ENCODE measurements at places on chromosomes 6 and 20.

- no peak for DNase-seq
Measured at GRCh38 chr20:3434232-3434631, 26.8 kb upstream of the DNAAF9 start.

- no peak for DNase-seq
Measured at GRCh38 chr20:18750735-18751134, 62.8 kb upstream of the SCP2D1 start.

GRCh38 chr6:144655376-144655775, 370.2 kb downstream of the UTRN start:
- DNase-seq: no peak

GRCh38 chr6:96656567-96656966, 93.6 kb downstream of the FHL5 start:
- DNase-seq: no peak

GRCh38 chr6:93786474-93787330, 367.3 kb upstream of the EPHA7 start:
- DNase-seq: peak; percentile 39

DNA sequence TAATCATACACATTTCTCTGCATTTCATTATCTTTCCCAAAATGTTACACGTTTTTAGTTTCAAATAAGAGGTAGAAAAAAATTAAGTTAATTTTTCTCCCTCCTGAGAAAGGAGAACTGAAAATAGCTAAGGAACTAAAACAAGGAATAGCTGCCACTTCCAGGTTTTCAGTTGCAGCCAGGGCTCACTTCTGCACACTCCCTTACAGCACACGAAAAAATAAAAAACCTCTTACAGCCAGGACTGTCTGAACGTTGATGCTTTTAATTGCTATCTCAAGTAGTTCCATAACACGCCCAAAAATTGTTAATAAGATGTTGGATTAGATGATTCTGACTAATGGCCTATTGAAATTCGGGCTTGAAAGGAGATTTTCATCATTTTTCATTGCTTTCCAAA, 153.7 kb upstream of the THBS2 start:
- no peak for DNase-seq

DNA sequence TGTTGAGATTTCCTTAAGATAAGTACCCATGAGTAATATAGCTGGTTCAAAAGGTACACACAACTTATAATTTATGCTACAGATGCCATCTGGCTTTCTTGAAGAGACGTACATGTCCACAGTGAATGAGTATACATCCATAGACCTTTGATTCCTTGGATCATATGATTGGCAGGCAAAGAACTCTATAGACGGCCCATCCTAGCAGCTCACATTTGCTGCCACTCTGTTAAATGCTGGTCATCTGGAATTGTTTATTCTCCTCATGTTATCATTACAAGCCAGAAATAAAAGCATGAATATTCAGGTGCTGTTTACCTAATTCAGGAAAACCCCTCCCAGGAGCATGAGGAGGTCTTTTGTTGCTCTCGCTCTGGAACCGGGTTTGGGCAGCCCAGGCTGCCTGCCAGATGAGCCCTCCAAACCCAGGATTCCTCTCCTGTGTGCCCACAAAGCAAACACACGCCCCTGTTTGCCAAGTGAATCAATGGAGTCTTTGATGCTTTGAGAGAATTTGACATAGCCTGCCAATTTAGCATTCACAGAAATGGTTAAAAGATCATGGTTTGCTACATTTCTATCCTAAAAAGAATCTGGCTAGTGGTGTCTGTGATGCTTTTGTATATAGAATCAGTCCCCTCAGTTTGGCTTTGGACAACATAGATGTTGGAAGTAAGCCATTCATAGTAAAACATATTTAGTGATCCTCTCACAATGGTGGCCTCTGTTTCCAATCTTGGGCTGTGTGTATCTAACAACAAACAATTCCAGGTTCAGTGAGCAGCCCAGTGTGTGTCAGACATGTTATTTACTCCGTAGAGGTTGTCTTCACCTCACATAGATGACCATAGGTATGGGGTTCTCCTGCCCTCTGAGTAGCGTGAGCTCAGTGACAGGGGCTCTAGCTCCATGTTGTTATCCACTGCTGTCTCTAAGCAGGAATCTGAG, 17.5 kb upstream of the PLCG1 start:
- DNase-seq: no peak

DNA sequence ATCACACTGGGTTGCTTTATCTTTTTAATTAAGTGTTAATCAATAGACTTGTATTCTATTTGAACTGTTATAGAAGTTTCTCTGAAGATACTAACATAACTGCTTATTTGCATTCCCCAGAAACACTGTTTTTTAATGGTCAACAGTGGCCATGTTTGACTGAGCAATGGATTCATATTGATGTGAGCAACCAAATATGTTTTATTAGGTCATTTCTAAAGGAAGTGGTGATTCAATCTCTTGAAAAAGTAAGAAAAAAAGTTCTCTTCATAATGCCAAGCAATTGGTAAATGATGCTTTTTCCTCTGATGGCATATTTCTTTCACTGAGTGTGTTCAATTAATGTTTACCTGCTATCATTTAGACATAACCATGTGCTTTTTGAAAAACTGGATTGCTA, 593.0 kb upstream of the CITED2 start:
- DNase-seq: no peak

DNA sequence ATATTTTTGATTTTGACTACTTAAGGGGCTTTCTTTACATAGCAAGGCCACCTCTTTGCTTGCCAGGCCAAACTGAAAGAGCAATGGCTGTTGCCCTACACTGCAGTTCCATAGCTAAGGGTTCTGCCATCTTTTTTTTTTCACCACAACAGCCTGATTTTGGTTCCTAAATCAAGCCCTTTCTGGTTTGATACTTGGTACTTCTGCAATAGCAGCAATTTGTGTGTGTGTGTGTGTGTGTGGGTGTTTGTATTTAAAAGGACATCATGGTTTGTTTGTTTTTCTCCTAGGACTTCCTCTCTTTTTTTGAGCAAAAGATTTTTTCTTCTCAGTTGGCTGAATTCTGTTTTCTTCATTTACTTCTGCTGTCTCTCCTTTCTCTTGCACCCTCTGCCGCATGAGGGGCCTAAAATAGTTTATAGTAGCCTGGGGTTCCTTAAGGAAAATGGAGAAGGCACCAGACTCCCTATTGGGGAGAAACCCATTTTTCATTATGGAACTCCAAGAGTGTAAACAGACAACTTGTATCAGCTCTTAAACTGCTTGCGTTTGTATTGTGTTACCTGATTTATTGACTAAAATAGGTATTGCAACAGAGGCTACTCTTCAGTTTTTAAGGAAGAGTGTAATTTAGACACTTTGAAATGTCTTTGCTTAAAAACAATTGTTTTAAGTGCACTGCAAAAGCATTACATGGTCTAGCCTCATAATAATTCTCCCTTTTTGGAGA, 12.2 kb upstream of the GCLC start:
- no peak for DNase-seq

- DNase-seq: no peak
Measured at GRCh38 chr6:109480993-109481480, 2.0 kb downstream of the ZBTB24 start.

GRCh38 chr6:132045877-132046276, 94.7 kb upstream of the CCN2 start:
- DNase-seq: no peak

- DNase-seq: peak; percentile 87
Measured at GRCh38 chr20:35312318-35312717, 20.1 kb upstream of the FAM83C start.

- DNase-seq: no peak
Measured at GRCh38 chr6:168414336-168415097, 26.5 kb upstream of the SMOC2 start.

DNA sequence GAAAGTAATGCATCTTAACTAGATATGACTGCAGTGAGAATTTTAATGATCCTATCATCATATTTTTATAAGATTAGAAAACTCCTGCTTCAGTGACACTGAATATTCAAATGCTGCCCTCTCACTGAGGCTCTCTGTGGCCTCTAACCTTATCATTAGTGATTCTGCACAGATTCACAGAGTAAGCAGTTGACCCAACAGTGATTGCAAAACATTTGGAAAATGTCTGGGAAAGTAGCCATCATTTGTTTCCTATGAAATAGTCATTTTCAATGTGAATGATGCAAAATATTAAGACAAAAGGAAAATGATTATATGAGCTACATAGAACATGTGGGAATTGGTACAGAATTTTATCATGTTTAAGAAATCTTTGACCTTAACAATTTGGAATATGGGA, 210.3 kb downstream of the TBX18 start:
- DNase-seq: no peak

DNA sequence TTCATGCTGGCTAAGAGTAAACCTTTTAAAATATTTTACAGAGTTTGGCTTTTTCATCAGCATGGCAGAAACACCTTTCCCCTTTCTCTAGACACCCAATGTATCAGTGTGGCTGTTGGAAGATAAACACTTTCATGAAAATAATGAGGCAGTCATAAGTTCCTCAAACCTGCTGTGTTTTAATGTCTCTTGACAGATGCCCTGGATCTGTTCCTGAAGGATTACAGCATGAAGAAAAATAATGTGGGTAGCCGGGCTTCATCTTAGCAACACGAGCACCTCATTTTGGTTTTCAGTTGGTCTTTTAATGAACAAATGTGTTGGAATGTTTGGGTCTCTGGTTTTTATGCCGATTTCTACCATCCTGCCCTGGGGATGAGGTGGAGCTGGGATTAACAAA, 45.5 kb upstream of the UNC93A start:
- no peak for DNase-seq

- DNase-seq: no peak
Measured at GRCh38 chr20:32204205-32205109, 3.1 kb downstream of the PLAGL2 start.

DNA sequence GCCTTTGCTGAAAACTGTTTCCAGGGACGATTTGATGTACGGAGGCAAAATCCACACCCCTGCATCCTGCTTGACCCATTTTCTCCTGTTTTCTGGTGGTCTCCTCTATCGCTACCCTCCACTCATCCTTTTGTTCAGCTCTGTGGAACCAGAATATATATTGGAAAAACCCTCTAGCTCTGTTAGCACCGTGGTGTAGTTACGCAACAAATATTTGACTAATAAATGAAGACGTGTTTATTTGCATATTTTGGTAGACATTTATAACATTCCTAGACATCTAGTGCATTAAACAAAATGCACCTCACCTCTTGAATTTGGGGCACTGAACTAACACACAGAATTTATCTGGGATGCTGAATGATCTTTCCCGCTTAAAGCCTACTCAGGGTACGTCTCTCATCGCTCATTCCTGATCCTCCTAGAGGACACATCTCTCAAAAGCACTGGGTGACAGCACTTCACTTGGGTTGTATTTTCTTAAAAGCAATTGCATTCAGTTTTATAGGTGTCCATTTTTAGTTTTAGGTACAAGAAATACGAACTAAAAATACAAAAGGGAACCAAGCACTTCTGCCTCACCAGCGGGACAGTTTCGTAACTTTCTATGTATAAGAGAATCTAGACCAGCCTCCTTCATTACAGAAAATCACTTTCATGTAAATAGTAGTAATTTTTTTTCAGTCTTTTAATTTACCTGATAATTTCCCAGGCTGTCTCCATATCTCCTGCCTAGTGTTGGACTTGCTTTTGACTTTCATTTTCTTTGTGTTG, 59.2 kb downstream of the SNRNP48 start:
- DNase-seq: no peak

GRCh38 chr6:105785066-105785811, 300.9 kb upstream of the PRDM1 start:
- DNase-seq: no peak

GRCh38 chr6:55276745-55277530, 50.3 kb upstream of the GFRAL start:
- peak; percentile 84 for DNase-seq

DNA sequence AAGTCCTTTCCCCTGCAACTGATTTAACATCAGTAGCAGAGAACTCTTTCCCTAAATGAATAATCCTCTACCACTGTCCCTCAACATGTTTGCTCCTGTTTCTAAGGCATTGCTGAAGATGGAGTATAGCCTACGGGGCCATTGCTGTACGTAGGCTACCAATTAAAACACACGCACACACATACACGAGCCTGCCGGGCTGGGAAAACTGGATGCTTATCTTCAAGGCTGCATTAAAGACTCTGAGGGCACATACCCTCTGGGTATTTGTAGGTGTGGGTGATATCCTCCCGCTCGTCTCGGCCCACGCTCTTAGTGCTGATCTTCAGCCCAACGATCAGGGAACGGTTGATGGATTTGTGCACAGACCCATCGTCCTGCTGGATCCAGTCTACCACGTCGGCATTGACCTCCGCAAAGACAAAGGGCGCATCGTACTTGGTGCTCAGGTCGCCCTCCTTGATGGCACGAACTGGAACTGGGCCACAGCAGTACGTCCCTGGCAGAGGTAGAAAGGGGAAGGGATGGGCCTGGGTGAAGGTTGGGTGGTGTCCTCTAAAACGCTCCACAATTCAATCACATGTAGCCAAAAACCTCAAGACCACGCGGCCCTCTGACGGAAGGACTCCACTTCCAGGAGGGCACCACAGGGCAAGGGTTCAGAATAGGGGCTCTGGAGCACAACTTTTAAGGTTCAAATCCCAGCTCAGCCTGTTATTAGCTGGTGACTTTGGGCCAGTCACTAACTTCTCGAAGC, 25.7 kb downstream of the TGM2 start:
- no peak for DNase-seq

GRCh38 chr20:19785983-19786285, 27.9 kb downstream of the RIN2 start:
- peak; percentile 41 for DNase-seq

- DNase-seq: no peak
Measured at GRCh38 chr20:38559764-38560163, 21.2 kb upstream of the ADIG start.

DNA sequence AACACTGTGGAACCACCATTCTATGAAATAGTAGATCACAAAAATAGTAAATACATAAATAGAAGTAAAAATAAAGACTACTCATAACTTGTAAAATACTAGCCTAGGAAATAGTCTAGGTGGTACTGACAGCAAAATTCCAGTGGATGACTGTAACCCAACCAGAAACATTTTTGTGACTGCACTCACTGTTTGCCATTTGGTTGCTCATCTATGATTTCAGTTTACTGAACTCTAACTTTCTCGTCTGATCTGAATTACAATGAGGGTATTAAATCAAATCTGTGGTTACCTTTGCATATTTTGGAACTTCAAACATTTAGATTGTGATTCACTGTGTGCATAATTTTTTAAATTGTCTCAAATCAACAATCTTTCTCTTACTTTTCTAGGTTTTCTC, 151.1 kb downstream of the KHDC1L start:
- no peak for DNase-seq

GRCh38 chr6:37919417-37920157, 100.1 kb downstream of the ZFAND3 start:
- peak; percentile 74 for DNase-seq

GRCh38 chr6:170269846-170270541, 20.9 kb downstream of the DLL1 start:
- DNase-seq: no peak

DNA sequence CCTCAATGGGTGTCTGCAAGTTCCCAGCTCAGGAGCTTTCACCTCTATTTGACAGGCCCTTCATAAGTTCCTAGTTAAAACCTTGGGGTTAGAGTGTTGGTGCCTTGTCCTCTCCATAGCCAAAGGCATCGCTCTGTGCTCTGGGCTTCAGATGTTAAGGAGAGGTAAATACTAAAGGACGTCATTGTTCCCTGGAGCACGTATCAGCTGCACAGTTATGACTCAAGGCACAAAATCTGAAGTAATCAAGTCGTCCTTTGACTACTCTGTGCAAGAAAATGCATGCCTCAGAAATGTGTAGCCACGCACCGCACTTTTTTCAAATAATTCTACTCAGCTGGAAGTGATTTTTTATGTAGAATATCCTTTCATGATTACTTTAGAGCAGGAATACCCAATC, 240.8 kb upstream of the QKI start:
- DNase-seq: no peak

- DNase-seq: no peak
Measured at GRCh38 chr20:4897600-4897999, 103.7 kb downstream of the SLC23A2 start.
